ENCODE measurements at places on chromosomes 2 and 18.

GRCh38 chr18:53971331-53971730 lies 253.1 kb downstream of the MBD2 start:
- DNase-seq = no peak

DNA sequence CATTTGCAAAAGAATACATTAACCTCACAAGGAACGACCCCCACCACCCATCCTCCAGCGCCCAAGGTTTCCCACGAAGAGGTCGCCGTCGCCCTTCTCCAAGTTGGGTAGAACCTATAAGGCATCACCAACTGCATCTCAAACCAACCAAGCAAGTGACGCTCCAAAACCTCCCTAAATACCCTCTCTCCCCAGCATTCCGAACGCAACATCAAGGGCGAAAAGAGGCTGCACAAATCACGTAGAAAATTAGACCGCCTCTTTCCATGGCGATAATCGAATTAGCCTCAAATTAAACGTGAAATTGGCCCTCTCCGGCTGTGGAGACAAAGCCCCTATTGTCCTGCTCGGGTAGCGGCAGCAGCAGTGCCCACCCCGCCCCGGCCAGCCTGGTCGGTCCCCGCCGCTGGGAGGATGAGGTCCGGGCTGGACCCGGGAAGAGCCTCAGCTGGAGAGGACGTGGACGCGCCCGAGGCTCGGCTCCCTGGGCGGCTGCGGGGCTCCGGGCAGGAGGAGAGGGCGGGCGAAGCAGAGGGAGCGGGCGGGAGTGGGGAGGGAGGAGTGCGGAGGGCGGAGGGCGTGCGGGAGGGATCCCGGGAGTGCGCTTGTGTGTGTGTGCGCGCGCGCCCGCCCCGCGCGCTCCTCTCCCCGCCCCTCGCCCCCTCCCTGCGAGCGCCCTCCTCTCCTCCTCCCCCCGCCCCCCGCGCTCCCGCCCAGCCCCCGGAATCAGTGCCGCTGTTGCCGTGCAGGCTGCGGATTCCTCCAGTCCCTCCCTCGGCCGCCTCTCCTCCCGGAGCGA lies at the start of gene SPTBN1:
SPTBN1 (plus strand) TSS at position 765 of the 799 bp plus-strand sequence. CDS start 70,092 bp downstream, outside the sequence.
- peak; percentile 77 for DNase-seq

GRCh38 chr18:11050966-11051365 lies 98.4 kb downstream of the PIEZO2 start:
- no peak for DNase-seq

DNA sequence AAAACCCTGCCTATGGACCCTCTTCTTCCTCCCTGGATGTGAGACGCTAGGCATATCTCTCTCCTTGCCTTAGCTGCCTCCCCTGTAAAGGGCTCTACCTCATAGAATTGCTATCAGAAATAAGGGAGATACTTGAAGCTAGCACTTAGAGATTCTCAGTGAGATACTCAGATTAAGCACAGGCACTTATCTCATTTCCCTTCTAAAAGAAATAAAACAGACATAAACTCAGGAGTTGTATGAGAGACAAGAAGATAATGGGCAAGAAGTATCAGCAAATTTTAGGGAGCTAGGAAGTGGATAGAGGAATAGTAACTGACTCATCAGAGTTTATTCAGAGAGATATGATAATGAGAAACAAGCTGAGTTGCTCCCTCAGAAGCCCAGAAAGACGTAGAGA lies 131.0 kb downstream of the SP3 start:
- DNase-seq = no peak

- no peak for DNase-seq
These were observed 83.6 kb downstream of the CTNNA2 start for GRCh38 chr2:79596403-79596802.

DNA sequence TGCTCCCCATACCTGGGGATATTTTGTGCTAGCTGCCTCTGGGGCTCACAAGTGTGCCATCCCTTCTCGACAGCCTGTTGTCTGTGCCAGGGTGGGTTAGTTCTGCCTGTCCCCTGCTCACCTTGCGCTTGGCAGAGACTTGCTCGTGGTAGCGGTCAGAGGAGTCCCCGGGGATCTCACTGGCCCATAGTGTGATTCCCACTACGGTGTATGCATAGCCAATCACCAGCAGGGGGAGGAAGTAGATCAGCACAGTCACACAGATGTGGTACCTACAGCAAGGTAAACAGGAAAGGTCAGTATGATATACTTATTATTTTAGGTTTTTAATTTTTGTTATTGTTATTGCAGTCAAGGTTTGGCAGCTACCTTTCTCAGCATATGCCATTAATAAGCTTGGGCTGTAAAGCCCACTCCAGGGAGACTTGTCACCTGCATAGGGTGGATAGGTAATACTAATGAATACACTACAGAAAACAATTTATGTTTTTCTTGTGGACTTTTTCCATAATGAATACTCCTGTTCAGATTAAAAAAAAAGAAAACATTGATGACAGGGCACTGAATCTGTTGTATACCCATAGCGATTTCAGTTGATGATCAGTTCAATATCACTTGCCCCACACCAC lies 95.2 kb downstream of the POLE4 start:
- DNase-seq = no peak
